ENCODE measurements at places on chromosomes 5 and 9. TPM values are rescaled to one million over a fixed set of nuclear protein-coding genes. Genes with fewer than 3 reads are reported as not detected.

Gene TMEM250
- total RNA-seq, result 73.7 TPM

Gene ANKRD20A1
- total RNA-seq, result 1.7 TPM

DNA sequence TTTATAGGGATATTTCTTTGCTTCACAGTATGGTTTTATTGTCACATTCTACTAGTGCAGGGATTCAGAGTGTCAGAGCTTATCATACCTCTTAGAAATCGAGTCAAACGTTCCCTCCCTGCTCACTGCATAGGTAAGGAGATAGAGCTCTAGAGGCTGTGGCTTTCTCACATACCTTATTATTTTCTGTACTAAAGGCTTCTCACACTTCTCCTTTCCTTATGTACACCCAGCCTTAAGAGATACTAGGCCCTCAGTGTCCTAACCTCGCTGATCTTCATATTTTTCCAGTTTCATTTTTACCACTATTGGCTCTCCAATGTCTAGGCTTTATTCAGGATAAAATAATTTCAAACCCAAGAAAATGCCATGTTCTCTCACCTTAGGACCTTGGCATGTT is 297.3 kb upstream of the RIOK2 start:
- no peak for DNase-seq

GRCh38 chr9:70795841-70796240 is 325.6 kb downstream of the TRPM3 start:
- DNase-seq, result no peak

DNA sequence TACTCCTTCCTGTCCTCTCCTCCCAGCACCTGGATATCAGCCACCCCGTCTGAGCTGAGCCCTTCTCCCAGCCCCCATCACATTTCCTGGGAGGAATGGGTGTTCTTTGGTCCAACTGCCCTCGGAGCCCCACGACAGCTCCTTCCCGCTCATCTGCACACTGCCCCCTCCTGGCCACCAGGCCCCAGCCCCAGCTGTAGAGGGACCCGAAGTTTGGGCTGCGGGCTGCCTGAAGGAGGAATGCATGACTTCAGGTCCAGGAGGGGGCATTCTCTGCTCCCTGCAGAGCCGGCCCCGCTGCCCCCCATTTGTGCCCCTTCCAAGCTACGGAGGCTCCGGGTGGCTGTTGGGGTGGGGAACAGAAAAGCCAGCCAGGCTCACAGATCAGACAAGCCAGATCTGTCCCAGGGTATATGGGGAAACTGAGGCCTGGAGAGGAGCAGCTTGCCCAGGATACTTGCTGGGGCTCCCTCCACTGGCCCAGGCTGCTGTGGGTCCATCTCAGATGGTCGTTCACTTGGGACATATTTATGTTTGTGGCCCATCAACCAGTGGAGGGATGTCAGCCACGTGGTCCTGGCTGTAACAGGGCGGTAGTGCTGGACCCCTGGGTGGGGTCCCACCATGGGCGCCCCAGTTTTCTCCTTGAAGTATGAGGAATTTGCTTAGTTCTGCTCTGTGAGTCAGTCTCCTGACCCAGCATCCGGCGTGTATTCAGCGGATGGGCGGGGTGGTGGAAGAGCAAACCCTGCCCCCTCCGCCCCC is 33.1 kb downstream of the DAB2IP start:
- DNase-seq, result peak; percentile 64

DNA sequence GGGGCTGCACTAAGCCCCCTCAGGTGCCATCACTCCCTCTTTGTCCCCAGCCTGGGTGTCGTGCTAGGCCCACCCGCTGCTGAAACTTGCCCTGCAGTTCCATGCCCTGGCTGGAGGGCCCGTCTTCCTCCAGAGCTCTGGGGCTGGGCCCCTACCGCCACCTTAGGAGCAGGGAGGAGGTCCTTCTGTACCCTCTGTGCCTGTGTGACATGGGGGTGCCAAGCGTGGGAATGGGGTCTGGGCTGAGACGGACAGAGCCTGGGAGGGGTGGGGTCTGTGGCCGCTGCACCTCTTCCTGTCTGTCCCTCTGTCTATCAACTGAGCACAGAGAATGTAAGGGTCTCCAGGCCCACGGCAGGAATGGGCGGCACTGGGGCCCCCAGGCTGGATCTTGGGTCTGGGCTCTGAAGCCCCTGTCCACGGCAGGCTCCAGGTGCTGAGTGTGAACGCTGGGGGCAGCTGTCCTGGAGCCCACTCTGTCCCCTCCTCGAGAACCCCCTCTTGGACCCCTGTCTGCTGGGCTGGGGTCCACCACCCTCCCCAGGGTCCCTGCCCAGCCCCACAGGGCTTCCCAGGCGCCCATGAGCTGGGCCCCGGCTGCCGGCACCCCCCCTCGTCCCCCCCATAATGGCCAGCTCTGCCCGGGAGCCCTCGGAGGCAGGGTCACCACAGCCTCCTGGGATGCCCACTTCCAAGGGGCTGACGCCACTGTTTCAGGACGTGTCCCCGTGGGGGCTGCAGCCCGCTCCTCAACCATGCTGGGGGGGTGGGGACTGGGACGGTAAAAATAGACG is 15.8 kb upstream of the NRARP start:
- DNase-seq, result no peak

DNA sequence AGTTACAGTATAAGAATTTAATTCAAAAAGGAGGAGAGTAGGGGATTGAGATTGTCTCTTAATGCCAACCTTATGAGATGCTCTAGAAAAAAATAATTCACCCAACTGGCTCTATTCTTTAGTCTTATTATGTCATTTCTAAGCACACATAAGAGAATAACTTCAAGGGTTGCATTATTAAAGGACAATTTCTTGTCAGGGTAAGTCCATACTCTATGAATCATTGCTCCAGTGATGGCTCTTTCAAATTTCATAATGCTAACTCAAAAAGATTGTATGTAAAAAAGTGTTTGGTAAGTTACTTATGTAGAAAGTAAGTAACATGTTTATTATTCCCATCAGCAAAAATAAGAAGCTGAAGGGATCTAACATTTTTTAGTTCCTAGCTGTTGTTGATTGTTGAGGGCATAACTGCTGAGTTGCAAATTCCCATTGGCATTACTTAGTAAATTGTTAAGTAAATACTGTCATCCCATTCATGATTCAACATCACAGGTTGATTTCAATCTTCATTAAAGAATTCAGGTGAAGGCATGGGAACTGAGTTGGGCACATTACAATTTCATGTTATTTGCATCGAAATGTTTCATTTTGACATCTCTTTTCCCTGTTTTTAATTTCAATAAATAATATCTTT is 28.6 kb downstream of the ALDH1A1 start:
- peak; percentile 11 for DNase-seq

DNA sequence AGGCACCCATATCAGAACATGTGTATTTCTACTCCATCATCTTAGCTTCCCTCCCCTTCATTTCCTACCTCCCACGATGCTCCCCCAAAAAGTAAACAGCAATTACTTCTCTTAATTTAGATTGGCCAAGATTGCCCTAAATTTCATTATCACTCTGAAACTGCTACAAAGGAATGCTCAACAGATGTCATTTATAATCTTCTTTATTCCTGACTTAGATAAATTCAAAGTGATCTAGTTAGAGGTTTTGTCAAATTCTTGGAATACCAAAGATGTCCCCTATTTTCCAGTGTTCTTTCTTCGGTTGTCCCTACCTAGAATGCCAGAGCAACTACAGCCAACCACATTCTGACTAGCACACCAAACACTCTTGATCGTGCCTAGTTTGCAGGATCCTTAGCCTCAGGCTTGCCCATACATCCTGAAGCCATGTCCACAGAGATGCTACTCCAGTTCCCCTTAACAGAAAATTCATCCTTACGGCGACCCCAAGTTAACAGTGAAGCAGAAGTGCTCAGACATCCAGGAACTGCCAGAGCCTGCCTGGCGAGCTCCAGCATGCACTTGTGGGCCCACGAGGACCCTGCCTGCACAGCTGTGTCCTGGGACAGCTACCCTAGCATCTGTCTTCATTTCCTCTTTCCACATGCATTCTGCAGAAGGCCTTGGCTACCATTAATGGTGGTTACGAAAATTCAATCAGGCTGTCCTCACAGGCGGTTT is 31.6 kb downstream of the DAP start:
- DNase-seq, result no peak

Gene CNTNAP3
- 57.2 TPM for total RNA-seq

Gene LEAP2
- 0.17 TPM for total RNA-seq

DNA sequence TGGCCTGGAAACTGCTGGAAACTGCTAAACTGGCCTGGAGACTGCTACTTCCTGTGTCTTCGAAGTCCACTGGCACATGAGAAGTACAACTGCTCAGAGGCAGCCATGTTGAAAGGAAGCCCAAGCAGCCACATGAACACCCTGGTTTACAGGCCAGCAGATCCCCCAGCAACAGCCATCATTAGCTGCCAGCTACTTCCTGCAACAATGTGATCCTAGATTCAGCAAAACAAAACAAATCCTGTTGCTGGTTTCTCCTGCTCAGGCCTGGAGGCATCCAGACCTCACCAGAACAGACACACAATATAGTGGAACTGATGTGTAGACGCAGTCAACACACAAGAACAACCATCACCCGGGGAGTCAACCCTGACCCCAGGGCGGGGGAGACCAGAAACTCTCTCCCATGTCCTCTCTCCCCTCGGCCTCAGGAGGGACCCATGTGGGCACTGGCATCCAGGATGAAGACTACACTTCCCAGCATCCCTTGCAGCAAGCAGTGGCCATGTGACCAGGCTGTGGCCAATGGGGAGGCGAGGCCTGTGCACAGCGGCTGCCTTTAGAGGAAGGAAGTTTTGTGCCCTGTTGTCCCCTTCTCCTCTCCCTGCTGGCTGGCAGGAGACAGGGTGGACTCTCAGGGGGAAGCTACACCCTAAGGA is 9.2 kb upstream of the LCN15 start:
- DNase-seq, result peak; percentile 62

DNA sequence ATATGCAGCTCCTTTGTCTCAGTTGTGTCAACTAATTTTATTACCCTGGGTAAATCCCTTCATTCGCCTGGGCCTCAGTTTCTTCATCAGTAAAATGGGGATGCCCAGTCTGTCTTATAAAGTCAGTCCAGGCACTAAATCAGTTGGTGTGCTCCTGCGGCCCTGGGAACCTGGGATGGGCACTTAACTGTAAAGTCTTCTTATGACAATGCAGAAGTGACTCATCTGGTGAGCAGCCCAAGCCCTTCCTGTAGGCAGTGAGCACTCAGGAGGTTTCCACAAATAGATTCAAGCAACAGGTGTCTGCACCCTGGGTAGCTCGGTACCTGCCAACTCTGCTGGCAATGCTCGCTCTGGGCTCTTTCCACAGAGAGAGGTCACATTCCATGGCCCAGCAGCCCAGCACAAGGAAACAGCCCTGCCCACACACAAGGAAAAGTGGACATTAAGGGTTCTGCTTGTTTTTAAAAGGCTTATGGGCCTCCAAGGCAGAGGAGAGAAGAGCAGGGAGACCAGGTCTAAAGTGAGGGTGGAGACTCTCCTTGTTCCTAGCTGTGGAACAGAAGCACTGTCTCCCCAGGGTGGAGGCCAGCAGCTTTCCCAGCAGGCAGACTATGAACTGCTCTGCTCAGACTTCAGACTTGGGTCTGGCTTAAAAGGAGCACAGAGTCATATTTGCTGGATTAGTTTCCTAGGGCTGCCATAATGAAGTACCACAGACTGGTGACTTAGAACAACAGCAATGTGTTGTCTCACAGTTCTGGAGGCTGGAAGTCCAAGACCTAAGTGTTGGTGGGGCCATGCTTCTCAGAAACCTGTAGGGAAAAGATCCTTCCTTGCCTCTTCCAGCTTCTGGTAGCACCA is 89.7 kb upstream of the ADRA1B start:
- DNase-seq, result peak; percentile 68

Gene DND1
- total RNA-seq, result 0.14 TPM

Gene MUSK
- not detected for total RNA-seq

Gene LCN9
- total RNA-seq, result not detected

DNA sequence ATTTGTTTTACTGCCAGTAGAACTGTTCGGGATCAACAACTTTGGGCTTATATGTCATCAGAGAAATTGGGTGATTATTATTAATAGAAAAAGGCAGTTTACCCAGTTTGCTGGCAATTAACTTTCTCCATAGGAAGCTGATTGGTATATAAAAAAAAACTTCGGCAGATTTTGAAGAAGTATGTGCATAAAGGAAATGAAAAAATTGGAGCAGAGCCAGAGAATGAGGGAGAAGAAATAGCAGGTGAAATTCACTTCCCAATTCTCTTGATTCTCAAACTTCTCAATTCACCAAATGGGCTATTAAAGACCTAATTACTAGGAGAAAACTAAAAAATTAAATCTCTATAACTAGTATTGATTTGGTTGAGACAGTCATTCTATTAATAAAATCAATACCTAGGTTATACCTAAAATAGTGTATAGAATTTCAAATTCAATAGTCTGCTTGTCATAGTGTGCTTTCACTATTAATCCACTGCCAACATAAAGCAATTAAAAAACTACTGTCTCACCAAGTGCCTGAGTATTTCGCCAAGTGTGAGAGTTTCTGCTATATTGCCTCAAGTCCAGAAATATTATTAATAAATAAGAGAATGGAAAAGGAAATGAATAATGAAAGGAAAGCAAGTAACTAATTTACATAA is 47.5 kb downstream of the STX17 start:
- DNase-seq, result no peak

DNA sequence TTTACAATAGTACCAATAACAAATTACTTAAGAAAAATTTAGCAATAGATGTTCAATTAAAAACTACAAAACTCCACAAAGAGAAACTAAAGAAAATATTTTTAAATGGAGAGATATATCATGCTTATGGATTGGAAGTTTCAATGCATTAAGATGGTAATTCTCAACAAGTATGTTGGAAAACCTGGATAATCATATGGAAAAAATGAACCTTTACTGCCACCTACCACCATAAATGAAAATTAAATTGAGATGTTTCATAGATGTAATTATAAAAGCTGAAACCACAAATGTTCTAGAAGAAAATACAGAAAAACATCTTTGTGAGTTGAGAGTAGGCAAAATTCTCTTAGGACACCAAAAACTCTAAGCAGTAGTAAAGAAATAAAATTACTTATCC is 121.7 kb downstream of the ANKRD18B start:
- DNase-seq, result no peak

DNA sequence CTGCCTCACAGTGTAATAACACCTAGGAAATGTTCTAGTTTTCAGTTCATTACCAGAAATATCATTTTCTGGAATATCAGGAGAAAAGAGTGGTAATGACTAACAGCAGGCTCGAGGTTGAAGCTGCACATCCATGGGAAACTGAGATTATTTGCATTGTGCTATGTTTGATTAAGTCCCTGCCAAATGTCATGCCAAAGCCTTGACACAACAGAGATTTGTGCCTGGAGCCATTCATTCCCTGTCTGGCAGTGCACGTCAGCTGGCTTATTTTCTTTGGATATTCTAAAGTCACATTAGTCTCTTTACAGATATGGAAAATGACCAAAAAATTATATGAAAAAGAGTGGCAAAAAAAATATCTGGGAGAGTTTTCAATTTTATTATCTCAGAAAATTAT is 848.0 kb downstream of the PTPRD start:
- DNase-seq, result no peak

DNA sequence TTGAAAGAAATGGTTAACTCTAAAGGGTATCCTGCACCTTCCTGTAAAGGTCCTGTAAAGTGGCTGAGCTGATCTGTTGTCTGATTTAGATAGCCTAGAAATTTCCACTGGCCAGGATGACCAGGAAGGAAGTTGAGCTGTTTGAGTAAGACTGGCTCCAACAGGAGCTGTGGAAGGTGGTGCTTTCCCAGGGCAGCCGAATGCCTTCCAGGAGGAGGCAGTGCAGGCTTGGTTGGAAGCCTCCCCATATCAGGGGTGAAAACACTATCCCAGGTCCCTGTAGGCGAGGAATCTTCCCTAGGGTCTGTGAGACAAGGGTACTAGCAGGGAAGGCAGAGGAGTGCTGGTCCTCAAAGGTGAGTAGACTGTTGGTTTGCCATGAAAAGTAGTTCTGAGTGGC is 98.4 kb downstream of the LIX1 start:
- peak; percentile 78 for DNase-seq

- DNase-seq, result no peak
Observed at GRCh38 chr9:11348366-11348765, 735.6 kb upstream of the PTPRD start.
